Femur (tissue), 1 donor: ENCODE measurements at places on chromosomes 1 and 21.

- DNase-seq, result no peak
Observed at GRCh38 chr1:209882942-209883340, 55.1 kb upstream of the SYT14 start.

- DNase-seq, result no peak
Observed at GRCh38 chr1:51960262-51960661, 30.2 kb downstream of the RAB3B start.

- no peak for DNase-seq
Observed at GRCh38 chr1:101044749-101045148, 19.2 kb upstream of the DPH5 start.

- DNase-seq, result no peak
Observed at GRCh38 chr1:110240476-110241210, 30.5 kb downstream of the KCNC4 start.

GRCh38 chr1:184036517-184036949 is 995 bp downstream of the COLGALT2 start:
- DNase-seq, result peak; percentile 54

DNA sequence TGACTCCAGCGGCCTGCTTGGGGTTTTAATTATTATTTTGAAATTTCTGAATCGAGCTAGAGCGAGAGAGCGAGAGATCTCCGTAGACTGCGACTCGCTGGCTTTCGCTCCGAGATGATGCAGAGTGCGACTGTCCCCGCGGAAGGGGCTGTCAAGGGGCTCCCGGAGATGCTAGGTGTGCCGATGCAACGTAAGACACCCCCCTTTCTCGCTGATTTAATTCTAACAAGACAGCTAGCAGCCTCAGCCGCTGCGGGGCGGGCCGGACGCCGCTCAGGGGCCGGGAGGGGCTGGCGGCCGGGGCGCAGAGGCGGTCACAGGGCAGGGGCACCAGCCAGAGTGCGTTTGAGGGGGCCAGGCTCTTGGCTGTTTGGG is 339 bp downstream of the LHX4 start:
- DNase-seq, result no peak

DNA sequence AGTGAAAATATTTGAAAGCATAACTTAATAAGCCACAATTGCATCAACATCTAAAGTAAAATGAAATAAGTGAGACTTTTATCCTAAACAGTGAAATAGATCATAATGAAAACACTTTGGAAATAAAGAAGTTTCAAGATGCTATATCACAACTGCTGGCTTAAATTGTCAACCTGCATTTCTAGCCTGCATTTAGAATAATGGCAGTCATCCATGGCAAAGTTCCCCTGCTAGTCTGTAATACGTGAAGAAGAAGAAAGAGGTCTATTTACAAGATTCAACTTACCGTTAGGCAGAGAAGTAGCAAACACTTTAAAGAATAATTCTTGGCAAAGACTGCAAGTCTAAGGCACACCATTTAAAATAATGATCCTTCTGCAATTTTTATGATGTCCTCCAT is 133.6 kb downstream of the DPYD start:
- no peak for DNase-seq

DNA sequence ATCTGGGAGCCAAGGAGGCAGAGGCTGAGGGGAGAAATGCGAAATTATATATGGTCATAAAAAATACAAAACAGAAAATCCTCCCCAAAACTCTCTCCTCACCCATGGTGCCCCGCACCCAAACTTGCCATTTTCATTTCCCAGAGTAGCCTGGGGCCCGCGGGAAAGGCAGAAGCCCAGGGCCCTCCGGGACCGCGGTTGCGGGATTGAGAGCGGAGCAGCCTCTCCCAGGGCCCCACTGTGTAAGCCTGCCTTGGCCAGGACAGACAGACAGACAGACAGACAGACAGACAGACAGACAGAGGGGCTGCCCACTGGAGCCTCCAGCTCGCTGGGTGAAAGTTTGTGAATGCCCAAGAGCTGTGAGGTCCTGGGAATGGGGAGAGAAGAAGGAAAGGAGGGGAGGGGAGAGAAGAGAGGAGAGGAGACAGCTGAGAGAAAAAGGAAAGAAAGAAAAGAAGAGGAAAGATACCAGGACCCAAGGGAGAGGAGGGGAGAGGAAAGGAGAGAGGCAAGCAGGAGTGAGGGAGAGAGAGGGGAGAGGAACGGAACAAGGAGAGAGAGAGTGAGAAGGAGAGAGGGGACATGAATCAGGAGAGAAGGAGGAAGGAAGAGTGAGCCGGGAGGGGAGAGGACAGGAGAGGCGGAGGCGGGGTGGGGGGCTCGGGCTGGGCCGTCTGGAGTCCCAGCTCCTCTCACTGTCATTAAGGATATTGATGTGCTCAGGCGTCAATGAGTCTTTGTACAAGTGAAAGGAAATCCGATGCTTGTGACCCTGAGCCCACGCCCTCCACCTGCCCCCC is 69.3 kb upstream of the CASZ1 start:
- DNase-seq, result no peak

DNA sequence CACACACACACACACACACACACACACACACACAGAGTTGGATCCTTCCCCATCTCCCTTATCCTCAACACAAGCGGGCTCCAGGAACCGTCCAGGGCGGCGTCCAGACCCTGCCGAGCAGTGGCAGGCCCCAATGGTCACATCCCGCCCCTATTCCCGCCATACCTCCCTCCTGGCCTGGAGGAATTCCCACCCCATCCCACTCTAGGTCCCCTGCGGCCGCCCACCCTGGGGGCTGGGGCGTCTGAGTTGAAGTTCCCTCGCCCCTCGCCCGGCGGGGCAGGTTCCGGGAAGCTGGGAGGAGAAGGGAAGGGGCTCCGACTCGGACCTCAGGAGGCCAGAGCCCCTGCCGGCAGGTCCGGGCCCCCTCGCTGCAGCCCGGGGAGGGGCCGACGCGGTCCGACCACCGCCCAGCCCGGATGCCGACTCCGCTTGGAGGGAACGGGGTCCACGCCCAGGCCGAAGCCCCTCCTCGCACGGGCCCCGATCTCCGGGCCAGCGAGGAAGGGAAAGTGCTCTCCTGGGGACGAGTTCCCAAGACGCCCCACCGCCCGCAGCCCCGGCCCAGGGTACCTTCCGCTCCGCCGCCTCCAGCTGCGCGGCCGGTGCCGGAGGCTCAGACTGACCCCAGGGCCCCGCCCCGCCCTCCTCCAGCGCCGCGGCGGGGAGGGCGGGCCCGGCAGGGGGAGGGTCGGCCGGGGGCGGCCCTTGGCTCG is at the start of gene RHOC:
RHOC (minus strand) TSS at position 623 of the 716 bp plus-strand sequence. CDS start 3,328 bp downstream, outside the sequence.
- peak; percentile 81 for DNase-seq

- DNase-seq, result no peak
Observed at GRCh38 chr1:229295745-229296144, 24.8 kb downstream of the RAB4A start.

DNA sequence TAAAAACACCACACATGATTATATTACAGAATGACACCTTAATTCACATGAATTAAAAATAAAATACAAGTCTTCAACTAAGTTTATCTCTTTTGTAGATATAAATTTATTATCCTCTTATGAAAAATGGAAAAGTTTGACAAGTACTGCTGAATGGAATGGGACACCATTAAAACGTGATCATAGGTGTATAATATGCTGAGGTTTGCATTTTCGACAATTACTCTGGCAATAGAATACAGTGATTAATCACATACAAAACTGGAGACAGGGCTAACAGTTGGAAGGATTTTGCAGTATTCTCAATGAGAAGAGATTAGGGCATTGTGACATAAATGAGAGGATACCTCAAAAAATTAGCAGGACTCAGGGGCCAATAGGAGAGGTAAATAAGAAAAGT is 17.1 kb upstream of the PLPPR4 start:
- no peak for DNase-seq

DNA sequence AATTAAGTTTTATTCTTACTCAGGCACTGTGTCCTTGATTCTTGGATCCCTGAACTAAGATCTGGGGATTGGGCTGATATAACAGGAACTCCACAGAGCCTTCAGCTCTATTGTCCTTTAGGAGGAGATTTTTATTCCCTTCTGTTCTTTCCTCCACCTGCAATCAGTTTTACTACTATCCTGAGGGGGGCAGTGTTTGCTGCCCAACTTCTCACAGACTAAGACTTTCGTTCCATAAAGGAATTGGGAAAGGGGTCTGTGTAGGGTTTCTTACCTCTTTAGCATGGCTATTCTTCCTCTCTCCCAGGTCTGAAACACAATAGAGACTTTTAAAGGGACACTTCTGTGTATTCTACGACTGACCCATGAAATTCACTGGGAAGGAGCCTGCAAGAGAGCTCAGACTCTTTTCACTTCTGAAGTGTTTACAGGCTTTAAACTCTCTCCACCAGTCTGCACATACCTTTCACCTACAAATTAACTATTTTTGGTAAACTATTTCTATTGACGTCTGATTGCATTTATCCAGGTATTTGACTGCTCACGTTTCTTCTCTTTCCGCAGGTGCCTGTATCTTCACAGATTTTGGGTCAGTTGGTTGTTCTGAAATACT is 103.3 kb upstream of the DEPDC1 start:
- no peak for DNase-seq

- DNase-seq, result no peak
Observed at GRCh38 chr1:169360415-169360814, 7.2 kb downstream of the NME7 start.

DNA sequence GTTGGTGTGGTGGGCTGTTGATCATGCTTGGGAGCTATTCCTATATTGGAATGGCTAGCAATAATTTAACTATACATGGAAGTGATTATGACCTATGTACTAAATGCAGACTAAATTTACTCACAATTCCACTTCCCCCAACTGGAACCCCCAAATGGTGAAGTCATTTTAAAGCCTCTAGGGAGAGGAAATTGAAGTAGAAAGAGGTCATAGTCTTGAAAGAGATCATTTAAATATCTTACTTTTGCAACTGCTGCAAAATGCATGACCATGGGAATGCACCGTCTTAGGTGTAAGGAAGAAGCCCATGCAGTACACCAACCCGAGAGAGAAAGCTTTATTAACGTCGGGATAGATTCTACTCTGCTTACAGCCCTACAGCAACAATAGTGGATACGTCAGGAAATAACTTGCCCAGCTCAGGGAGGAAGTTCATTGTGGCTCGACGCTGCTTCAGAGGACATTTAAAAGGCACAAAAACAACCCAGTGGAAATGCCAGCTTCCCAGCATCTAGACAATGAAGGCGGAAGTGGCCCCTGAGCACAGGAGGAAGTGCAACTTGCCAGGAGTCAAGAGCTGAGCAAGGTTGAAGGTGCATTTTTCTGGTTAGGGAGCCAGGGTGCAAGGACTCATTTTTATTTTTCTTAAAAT is 26.5 kb downstream of the CYYR1 start:
- DNase-seq, result peak; percentile 48

DNA sequence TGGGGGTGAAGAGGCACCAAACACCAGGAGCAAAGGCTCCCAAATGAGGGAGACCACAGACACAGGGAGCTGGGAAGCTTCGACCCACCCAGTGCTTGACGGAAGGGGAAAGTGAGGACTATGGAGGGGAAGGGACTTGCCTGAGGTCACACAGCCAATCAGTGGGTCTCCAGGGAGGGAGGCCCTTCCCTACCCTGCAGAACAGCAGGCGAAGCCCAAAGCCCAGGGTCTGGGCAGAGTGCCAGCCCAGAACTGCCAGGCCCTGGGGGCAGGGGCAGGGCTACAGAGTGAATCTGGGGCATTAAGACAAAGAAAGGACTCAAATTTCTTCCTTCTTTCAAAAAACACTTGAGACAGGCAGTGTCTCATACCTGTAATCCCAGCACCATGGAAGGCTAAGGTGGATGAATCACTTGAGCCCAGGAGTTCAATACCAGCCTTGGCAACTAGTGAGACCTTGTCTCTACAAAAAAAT is 45.5 kb upstream of the ECE1 start:
- DNase-seq, result no peak

DNA sequence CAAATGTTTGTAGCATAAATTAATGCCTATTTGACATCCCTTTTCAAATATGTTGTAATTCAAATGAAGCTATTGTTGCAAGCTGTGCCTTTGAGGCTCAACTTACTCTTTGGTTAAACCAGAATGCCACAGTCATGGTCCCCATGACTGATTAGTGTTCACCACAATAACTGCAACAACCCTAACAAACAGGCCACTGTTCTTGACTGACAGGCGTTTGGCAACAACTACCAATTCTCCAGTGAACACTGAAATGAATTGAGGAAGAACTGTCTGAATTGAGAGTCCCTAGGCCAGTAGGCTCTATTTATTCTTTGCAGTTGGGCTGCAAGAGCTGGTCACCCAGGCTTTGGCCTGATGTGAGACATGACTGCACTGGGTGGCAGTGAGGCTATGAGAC is 6.6 kb upstream of the TMEM167B start:
- DNase-seq, result peak; percentile 23

- DNase-seq, result no peak
Observed at GRCh38 chr1:244735876-244736561, 83.1 kb downstream of the DESI2 start.

GRCh38 chr1:6434186-6434585 is 9.6 kb downstream of the ESPN start:
- no peak for DNase-seq

- no peak for DNase-seq
Observed at GRCh38 chr1:240823357-240823756, 211.4 kb upstream of the GREM2 start.

DNA sequence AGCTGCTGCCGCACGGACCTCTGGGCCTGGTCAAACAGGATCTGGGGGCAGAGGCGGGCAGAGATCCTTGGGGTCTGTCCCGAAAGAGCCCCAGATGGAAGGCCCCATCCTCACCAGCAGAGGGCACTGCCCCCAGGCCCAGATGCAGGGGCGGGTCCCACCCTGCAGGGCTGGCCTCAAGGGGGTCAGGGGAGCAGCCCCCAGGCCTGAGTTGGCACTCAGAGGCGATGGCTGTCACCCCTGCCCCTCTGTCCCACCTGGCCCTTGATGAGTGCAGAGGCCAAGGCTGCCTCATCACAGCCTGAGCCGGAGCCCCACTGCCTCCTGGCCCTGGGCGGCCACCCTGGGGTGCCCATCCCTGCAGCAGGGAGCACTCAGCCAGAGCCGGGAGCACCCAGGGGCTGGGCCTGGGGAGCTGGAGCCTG is 5.7 kb downstream of the ACAP3 start:
- DNase-seq, result no peak

- no peak for DNase-seq
Observed at GRCh38 chr1:233188061-233188460, 107.5 kb downstream of the PCNX2 start.

GRCh38 chr1:66446261-66447001 is 87.5 kb upstream of the SGIP1 start:
- DNase-seq, result no peak
